Sigmoid colon (tissue), 7 donors: ENCODE measurements at places on chromosomes 12 and 14. TPM values are rescaled to one million over a fixed set of nuclear protein-coding genes. Genes with fewer than 3 reads are reported as not detected.

DNA sequence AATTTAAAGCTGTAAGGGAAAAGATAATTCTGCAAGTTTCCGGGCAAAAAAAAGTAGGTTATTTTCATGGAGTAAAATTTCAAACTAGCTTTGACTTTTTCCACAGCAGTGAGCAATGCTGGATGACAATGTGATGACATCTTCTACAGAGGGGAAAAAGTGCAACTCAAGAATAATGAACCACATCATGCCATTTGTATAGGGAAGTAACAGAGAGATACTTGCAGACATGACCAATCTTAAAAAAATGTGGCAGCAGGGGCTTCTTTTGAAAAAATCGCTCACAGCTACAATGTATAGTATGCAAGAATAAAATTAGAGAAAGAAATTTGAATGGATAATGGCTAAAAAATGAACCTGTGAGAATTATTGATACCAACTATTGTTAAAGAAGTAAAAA lies 115.5 kb downstream of the DHRS2 start:
- no peaks in the 10 kb centered on the region for H3K27me3 ChIP-seq
- H3K36me3 ChIP-seq: no peaks in the 10 kb centered on the region
- H3K27ac ChIP-seq: no peak overlapping the region
- no peak for DNase-seq

DNA sequence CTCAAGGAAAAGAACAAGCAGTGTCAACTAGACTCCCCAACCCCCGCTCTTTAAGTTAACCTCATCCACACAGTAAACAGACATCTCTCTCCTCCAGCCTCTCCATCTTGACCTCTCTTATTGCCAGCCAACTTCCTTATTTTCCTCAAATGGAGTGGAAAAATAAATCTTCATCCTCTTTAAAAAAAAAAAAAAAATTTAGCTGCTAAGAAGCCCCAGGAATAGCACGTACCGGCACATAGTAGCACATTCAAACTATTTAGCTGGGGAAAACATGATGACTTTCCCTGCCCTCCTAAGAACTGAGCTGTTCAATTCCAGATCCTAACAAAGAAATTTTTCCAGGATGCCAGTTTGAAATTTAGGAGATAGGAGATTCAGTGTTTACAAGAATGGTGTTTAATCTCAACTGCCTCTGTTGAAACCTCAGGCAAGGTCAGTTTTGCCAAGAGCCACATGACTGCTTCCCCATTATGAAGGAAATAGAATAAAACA lies 90.8 kb downstream of the EPS8 start:
- H3K27ac ChIP-seq: peak overlapping the region; percentile 77
- no peak overlapping the region for H3K4me3 ChIP-seq
- no peaks in the 10 kb centered on the region for H3K27me3 ChIP-seq
- no peaks in the 10 kb centered on the region for H3K36me3 ChIP-seq

DNA sequence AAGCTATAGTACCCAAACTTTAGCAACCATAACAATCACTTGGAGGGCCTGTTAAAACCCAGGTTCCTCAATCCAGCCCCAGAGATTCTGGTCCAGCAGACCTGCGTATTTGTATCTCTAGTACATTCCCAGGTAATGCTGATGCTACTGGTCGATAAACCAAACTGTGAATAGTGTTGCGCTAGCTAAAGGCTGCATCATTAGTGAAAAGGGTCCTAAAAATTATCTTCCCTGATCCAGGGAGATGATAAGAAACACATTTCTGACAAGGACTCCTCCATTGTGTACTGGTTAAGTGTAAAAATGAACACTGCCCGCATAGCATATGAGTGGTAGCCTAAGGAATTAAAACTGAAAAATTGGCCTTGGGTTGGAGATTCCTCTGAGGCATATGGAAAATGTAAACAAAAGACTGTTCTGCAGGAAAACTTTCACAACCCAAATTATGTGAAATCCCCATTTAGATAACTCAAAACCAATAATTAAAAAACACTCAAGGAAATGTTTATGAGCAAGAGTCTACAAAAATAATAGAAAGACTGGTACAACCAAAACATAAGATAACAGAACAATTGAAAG lies 322.7 kb downstream of the CEP128 start:
- H3K4me3 ChIP-seq: no peak overlapping the region
- H3K27me3 ChIP-seq: no peaks in the 10 kb centered on the region
- no peak for DNase-seq
- no peaks in the 10 kb centered on the region for H3K4me1 ChIP-seq
- H3K27ac ChIP-seq: no peak overlapping the region
- H3K36me3 ChIP-seq: no peaks in the 10 kb centered on the region

DNA sequence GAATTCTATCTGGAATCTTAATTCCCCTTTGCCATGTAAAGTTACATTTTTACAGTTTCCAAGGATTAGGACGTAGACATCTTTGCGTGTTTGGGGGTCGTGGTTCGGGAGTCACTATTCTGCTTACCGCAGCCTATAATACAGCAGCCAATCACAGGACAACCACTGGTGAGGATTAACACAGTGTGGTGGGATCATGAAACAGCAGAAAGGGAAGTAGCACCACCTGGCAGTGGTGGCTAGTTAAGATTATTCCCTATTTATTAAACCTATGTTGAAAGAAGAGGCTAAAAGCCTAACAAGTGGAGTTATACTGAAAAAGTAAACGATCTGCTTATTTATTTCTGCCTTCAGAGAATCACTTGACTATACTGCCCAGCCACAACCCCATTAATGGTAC lies 71.7 kb downstream of the IPO8 start:
- DNase-seq: no peak
- no peaks in the 10 kb centered on the region for H3K27me3 ChIP-seq
- no peak overlapping the region for H3K27ac ChIP-seq
- H3K36me3 ChIP-seq: no peaks in the 10 kb centered on the region
- H3K4me1 ChIP-seq: no peaks in the 10 kb centered on the region

GRCh38 chr12:75827061-75827460 lies 204.5 kb downstream of the PHLDA1 start:
- H3K4me3 ChIP-seq: no peak overlapping the region
- DNase-seq: no peak
- H3K36me3 ChIP-seq: no peaks in the 10 kb centered on the region
- no peak overlapping the region for H3K27ac ChIP-seq
- no peaks in the 10 kb centered on the region for H3K27me3 ChIP-seq
- no peaks in the 10 kb centered on the region for H3K4me1 ChIP-seq

- H3K36me3 ChIP-seq: no peaks in the 10 kb centered on the region
- H3K4me1 ChIP-seq: no peaks in the 10 kb centered on the region
- no peak overlapping the region for H3K27ac ChIP-seq
- H3K4me3 ChIP-seq: no peak overlapping the region
- no peak for DNase-seq
Observed at GRCh38 chr12:75041472-75041871, 168.2 kb downstream of the KCNC2 start.

- H3K27me3 ChIP-seq: no peaks in the 10 kb centered on the region
- H3K4me1 ChIP-seq: no peaks in the 10 kb centered on the region
- H3K4me3 ChIP-seq: no peak overlapping the region
- H3K36me3 ChIP-seq: peaks cover 31% of the 10 kb centered on the region
- peak overlapping the region; percentile 97 for H3K27ac ChIP-seq
- no peak for DNase-seq
Observed at GRCh38 chr14:90405755-90406154, 8.9 kb downstream of the CALM1 start.

GRCh38 chr14:104677512-104678332 lies 11.7 kb upstream of the INF2 start:
- no peaks in the 10 kb centered on the region for H3K4me1 ChIP-seq
- H3K4me3 ChIP-seq: peak overlapping the region; percentile 53
- no peaks in the 10 kb centered on the region for H3K27me3 ChIP-seq

GRCh38 chr14:96811265-96811664 lies 14.1 kb downstream of the VRK1 start:
- no peak overlapping the region for H3K27ac ChIP-seq
- H3K4me3 ChIP-seq: no peak overlapping the region
- H3K4me1 ChIP-seq: no peaks in the 10 kb centered on the region

GRCh38 chr12:68835333-68835908 lies 27.4 kb downstream of the MDM2 start:
- no peaks in the 10 kb centered on the region for H3K27me3 ChIP-seq
- no peak for DNase-seq
- H3K4me1 ChIP-seq: no peaks in the 10 kb centered on the region
- H3K4me3 ChIP-seq: no peak overlapping the region

- no peak overlapping the region for H3K4me3 ChIP-seq
- H3K27me3 ChIP-seq: no peaks in the 10 kb centered on the region
- no peak for DNase-seq
- no peaks in the 10 kb centered on the region for H3K4me1 ChIP-seq
Observed at GRCh38 chr12:52354200-52354599, 13.1 kb downstream of the KRT85 start.

- no peak overlapping the region for H3K27ac ChIP-seq
- H3K4me3 ChIP-seq: no peak overlapping the region
- no peaks in the 10 kb centered on the region for H3K27me3 ChIP-seq
- no peaks in the 10 kb centered on the region for H3K4me1 ChIP-seq
- H3K36me3 ChIP-seq: peaks cover 5% of the 10 kb centered on the region
Observed at GRCh38 chr12:132561427-132562156, 48.8 kb downstream of the LRCOL1 start.

DNA sequence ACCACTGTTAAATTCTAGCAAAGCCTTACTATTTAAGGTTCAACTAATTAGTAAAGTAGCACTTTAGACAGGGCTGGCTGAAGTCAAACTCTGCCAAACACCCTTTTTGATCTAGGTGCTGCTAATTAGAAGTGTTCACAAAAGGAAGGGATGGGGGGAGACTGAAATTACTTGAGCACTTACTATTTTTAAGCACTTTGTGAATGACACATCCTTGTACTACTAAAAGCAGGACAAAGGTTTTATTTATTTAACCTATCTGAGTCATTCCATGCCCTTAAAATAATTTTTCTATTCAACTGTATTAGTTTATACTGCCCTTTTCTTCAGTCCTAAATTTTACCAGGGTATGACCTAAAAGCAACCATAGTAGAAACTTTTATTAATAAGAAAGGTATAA lies 20.1 kb downstream of the MBIP start:
- no peak for DNase-seq
- peaks cover 18% of the 10 kb centered on the region for H3K36me3 ChIP-seq
- H3K4me3 ChIP-seq: no peak overlapping the region

GRCh38 chr14:72828604-72829003 lies 65.3 kb downstream of the DPF3 start:
- DNase-seq: no peak
- no peaks in the 10 kb centered on the region for H3K4me1 ChIP-seq
- no peak overlapping the region for H3K4me3 ChIP-seq
- no peaks in the 10 kb centered on the region for H3K27me3 ChIP-seq
- H3K27ac ChIP-seq: no peak overlapping the region
- no peaks in the 10 kb centered on the region for H3K36me3 ChIP-seq

- no peaks in the 10 kb centered on the region for H3K36me3 ChIP-seq
- H3K4me3 ChIP-seq: no peak overlapping the region
- no peak for DNase-seq
- no peak overlapping the region for H3K27ac ChIP-seq
- H3K27me3 ChIP-seq: no peaks in the 10 kb centered on the region
Observed at GRCh38 chr12:97681612-97682504, 219.3 kb downstream of the RMST start.

DNA sequence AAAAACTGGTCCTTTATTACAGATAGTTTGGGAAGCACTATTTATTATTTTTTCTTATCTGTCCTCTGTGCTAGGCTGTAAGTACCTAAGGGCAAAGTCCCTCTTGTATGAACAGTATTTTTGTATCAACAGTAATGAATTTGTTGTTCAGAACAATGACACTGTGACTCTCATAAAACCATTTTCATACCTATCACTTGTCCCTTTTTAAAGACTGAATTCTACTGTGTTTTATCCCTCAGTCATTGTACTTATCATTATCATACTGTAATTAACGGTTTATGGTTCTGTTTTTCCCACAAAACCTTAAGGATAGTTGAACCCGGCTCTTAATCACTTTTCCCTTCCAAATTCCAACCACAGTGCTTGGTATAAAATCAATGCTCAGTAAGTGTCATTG lies 69.4 kb downstream of the SRGAP1 start:
- no peaks in the 10 kb centered on the region for H3K36me3 ChIP-seq
- no peak for DNase-seq
- no peak overlapping the region for H3K27ac ChIP-seq
- no peaks in the 10 kb centered on the region for H3K27me3 ChIP-seq

Gene DBX2
- total RNA-seq: under 0.01 TPM

Gene CELA1
- total RNA-seq: not detected

Gene SERPINA5
- total RNA-seq: 4.6 TPM

Gene INSM2
- not detected for total RNA-seq

Gene GALNT16
- 4.3 TPM for total RNA-seq

Gene NRXN3
- 23.2 TPM for total RNA-seq

Gene SSTR1
- total RNA-seq: 0.27 TPM
